Pancreas (tissue), 10 donors: ENCODE measurements at places on chromosomes 3 and 15. TPM values are rescaled to one million over a fixed set of nuclear protein-coding genes. Genes with fewer than 3 reads are reported as not detected.

ADAMTS9 gene
- 11.4 TPM for total RNA-seq

DNA sequence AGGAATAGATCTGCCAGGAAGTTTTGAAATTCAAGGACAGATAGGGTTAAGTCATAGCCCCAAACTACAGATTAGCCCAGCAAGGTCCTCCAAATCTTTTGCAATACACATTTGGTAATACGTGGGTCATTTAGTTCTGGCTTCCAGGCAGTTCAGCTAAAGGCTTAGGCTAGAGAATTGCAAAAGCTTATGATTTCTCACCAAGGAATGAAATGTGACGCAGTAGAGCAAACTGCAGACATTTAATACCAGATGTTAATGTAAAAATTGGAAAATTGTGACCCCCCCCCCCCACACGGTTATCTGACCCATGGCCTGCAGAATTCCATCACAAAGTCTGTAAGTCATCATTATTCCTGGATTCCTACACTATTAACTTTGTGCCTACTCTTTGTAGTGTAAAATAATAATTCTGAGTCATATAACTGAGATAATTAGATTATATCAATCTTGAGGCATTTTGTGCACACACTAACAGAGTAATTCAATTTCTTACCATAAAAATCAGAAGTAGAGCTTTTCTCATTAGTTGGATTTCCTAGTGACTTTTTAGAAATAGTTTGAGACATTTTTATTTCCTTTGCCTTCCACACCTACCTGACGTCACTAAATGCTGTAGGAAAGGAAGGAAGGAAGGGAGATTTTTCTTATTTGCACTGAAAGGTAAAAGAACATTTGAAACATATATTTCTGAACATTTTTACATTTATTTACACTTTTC, 235.2 kb downstream of the DTWD1 start:
- H3K36me3 ChIP-seq: no peaks in the 10 kb centered on the region
- H3K4me3 ChIP-seq: no peak overlapping the region
- H3K27ac ChIP-seq: no peak overlapping the region
- no peaks in the 10 kb centered on the region for H3K4me1 ChIP-seq

C3orf49 gene
- total RNA-seq: not detected

GRCh38 chr3:177331203-177331835, 134.0 kb upstream of the TBL1XR1 start:
- H3K27ac ChIP-seq: no peak overlapping the region
- H3K4me1 ChIP-seq: no peaks in the 10 kb centered on the region
- no peak for DNase-seq
- no peak overlapping the region for H3K4me3 ChIP-seq

DNA sequence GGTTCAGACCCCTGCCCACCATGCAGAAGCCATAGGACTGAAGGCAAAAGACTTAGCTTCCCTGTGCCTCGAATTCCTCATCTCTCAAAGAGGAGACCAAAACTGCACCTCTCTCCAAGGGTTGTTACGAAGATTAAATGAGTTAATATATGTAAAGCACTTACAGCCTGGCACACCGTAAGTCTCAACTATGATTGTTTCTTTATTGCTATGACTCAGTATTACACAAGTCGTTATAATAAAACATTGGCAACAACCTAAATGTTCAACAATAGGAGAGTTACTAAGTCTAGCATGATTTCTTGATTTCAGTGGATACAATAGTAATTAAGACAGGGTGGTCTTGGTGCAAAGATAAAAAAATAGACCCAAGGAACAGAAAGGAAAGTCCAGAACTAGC, 19.6 kb upstream of the FGD5 start:
- no peaks in the 10 kb centered on the region for H3K27me3 ChIP-seq
- no peak overlapping the region for H3K27ac ChIP-seq
- no peak overlapping the region for H3K4me3 ChIP-seq
- no peaks in the 10 kb centered on the region for H3K36me3 ChIP-seq

C3orf80 gene
- total RNA-seq: 0.22 TPM

- no peaks in the 10 kb centered on the region for H3K36me3 ChIP-seq
- DNase-seq: no peak
- H3K4me1 ChIP-seq: no peaks in the 10 kb centered on the region
- no peaks in the 10 kb centered on the region for H3K27me3 ChIP-seq
- H3K4me3 ChIP-seq: no peak overlapping the region
Measured at GRCh38 chr3:72077473-72078259, 292.7 kb upstream of the PROK2 start.

DNA sequence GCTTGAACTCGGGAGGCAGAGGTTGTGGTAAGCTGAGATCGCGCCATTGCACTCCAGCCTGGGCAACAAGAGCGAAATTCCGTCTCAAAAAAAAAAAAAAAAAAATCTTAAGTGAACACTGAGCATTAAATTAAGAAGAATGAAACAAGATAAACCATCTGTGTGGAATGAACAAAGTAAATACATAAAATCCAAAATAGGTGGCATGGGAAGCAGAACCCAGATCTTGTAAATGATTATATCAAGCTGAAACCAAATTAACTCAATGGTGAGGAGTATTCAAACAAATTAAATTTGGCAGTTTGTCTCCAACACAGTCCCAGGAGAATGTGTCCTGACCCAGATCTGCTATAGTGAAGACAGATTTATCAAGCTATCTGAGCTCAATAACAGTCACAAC, 32.1 kb downstream of the STAG1 start:
- no peak overlapping the region for H3K4me3 ChIP-seq
- DNase-seq: no peak
- no peaks in the 10 kb centered on the region for H3K4me1 ChIP-seq

DNA sequence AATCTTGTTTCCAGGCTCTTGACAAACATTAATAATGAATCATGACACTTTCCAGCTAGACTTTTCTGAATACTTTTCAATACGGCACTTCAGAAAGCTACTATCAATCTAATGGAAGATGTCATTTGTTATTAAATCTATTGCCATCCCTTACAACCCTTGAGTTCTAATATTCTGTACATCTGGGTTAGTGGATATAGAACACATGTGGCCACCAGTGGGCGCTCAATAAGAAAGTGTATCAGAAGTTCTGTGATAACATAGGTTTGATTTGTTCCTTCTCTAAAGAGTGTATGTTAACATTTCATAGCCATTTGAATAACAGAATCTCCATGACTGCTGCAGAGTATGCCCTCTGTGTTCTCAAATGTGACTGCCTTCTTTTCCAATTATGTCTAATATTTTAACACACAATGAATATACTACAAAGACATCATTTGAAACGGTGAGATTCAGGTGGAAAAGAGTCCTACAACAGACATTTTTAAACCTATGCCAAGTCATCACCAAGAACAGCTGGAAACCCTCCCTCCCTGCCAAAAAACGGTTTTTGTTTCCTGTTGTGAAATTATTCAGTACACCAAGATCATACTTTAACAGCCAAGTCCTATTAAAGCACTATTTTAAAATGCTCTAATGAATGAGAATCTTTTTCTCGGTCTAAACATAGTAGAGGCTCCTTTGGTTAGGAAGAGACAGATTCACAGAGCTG, 22.2 kb downstream of the ALDH1A2 start:
- no peaks in the 10 kb centered on the region for H3K4me1 ChIP-seq
- no peak overlapping the region for H3K4me3 ChIP-seq
- H3K36me3 ChIP-seq: no peaks in the 10 kb centered on the region
- peak; percentile 64 for DNase-seq
- no peak overlapping the region for H3K27ac ChIP-seq

DNA sequence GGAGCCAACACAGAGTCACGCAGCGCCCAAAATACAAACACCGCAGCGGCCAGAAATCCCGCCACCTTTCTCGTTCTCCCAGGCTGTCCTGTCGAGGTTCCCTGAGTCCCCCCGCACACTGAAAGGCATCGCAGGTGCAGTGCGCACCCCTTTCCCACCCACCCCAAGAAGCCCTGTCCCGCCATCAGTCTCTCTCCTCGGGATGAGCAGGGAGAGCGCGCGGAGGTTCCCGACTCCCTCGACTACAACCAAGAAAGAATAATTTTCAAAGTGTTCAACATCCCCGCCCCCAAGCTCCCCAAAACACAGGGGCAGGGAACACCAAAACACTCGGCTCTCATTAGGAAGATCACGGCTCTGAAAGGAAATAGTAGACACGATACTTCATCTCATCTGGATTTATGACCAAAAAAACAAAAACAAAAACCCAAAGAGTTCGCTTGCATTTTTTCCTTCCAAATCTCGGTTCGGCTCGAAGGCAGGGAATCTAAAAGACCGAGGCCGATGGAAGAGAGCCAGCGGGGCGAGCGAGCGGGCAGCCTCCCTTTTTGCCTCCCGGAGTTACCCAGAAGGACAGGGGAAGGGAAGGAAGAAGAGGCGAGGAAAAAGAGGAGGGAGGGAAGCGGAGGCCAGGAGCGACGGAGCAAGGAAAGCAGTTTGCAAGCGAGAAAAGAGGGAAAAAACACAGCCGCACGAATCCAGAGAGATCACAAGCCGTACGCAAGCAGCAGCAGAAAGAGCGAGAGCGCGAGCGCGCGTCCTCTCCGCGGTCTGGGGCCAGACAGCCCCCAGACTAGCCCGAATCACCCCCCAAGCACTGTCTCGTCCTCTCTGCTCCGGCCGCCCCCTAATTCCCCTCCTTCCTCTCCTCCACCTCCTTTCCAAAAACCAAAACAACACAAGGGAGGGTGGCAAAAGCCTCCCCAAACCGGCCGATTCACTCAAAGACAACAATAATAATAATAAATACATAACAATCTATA, 808 bp downstream of the BCL6 start:
- peaks cover 25% of the 10 kb centered on the region for H3K4me1 ChIP-seq
- DNase-seq: peak; percentile 69
- no peaks in the 10 kb centered on the region for H3K27me3 ChIP-seq
- no peaks in the 10 kb centered on the region for H3K36me3 ChIP-seq
- H3K4me3 ChIP-seq: peak overlapping the region; percentile 75

IL17RB gene
- 4.0 TPM for total RNA-seq

KBTBD13 gene
- not detected for total RNA-seq

DNA sequence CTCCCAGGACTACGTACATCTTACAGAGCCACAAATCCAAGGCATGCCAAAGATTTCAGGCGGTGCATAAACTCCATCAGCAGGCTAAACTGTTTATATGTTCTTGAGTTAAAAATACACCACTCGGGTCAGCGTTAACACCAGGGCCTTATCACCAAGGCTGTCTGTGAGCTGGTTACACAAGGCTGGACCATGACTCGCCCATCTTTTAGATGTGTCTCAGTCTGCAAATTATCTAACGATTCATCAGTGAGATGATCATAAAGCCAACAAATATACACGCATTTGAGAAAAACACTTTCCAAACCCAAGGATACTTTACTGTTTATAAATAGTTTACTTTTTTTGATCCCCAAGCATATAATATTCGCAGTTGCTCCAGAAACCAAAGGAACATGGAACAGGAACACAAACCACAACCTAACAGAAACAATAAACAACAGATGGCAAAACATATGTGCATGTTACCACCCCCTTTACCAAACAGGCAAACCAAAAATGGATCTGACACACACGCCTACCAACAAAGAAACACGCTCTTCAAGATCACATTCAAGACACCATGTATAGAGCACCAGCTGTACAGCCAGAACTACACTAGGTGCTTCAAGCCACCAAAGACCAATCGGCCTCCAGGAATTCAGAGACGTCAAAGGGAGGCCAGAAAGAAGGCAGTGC, 15.4 kb downstream of the LRIG1 start:
- H3K27ac ChIP-seq: no peak overlapping the region
- H3K4me1 ChIP-seq: peaks cover 64% of the 10 kb centered on the region
- no peak for DNase-seq
- no peaks in the 10 kb centered on the region for H3K36me3 ChIP-seq

DNA sequence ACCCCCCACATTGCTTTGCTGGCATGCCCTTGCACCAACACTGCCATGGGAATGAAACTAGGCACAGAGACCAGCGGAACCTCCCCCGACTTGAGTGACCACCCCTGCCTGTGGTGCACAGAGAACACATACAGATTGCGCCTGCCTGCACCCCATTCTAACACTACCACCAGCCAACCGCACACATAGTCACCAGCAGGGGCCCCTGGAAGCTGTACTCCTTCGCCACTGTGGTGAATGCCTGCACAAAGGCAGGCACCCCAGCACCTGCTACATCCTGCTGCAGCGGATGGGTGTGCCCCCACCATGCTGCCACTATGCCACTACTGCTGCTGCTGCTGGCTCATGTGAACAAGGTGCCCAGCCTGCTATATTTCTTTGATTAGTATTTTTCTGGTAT, 27.4 kb upstream of the DNAAF4 start:
- H3K27me3 ChIP-seq: no peaks in the 10 kb centered on the region
- H3K4me1 ChIP-seq: no peaks in the 10 kb centered on the region
- H3K27ac ChIP-seq: no peak overlapping the region

GRCh38 chr15:42083916-42084315, 10.4 kb downstream of the PLA2G4D start:
- H3K36me3 ChIP-seq: no peaks in the 10 kb centered on the region
- no peak overlapping the region for H3K27ac ChIP-seq
- H3K4me3 ChIP-seq: no peak overlapping the region
- DNase-seq: no peak
- no peaks in the 10 kb centered on the region for H3K27me3 ChIP-seq

- H3K27me3 ChIP-seq: no peaks in the 10 kb centered on the region
- no peak for DNase-seq
- H3K36me3 ChIP-seq: no peaks in the 10 kb centered on the region
- no peak overlapping the region for H3K27ac ChIP-seq
- no peaks in the 10 kb centered on the region for H3K4me1 ChIP-seq
- H3K4me3 ChIP-seq: no peak overlapping the region
Measured at GRCh38 chr15:74399511-74400312, 32.3 kb upstream of the CYP11A1 start.

GTF2A2 gene
- 16.8 TPM for total RNA-seq

GRCh38 chr15:41905036-41905793, 11.4 kb upstream of the SPTBN5 start:
- H3K36me3 ChIP-seq: no peaks in the 10 kb centered on the region
- no peak overlapping the region for H3K4me3 ChIP-seq
- no peak for DNase-seq
- H3K27ac ChIP-seq: no peak overlapping the region

- no peak overlapping the region for H3K27ac ChIP-seq
- no peaks in the 10 kb centered on the region for H3K27me3 ChIP-seq
- H3K4me3 ChIP-seq: no peak overlapping the region
- no peaks in the 10 kb centered on the region for H3K36me3 ChIP-seq
- DNase-seq: no peak
- H3K4me1 ChIP-seq: no peaks in the 10 kb centered on the region
Measured at GRCh38 chr15:73584699-73585420, 48.3 kb downstream of the NPTN start.

DNA sequence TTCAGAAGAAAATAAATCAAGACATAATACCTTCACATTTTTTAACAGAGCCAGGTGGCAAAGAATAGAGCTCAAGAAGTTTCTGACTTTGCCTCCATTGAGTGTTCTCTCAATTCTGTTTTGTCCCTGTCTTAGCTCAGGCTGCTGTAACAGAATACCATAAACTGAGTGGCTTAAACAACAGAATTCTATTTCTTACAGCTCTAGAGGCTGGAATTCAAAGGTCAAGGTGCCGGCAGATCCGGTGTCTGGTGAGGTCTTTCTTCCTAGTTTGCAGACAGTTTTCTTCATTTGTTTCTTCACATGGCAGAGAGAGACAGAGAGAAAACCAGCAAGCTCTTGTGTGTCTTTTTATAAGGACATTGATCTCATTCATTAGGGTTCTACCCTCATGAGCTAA, 25.6 kb downstream of the IQCH start:
- no peak for DNase-seq
- H3K27me3 ChIP-seq: no peaks in the 10 kb centered on the region
- no peak overlapping the region for H3K4me3 ChIP-seq
- no peaks in the 10 kb centered on the region for H3K36me3 ChIP-seq
- no peak overlapping the region for H3K27ac ChIP-seq

GRCh38 chr15:101446518-101447167, 42.9 kb downstream of the PCSK6 start:
- no peak for DNase-seq
- H3K27me3 ChIP-seq: no peaks in the 10 kb centered on the region
- H3K4me3 ChIP-seq: no peak overlapping the region
- no peak overlapping the region for H3K27ac ChIP-seq
- H3K36me3 ChIP-seq: no peaks in the 10 kb centered on the region
- H3K4me1 ChIP-seq: no peaks in the 10 kb centered on the region
